ENCODE measurements at places on chromosomes 3 and 15.

- no peak for DNase-seq
These were observed 132.2 kb upstream of the NR2E3 start for GRCh38 chr15:71678191-71678590.

DNA sequence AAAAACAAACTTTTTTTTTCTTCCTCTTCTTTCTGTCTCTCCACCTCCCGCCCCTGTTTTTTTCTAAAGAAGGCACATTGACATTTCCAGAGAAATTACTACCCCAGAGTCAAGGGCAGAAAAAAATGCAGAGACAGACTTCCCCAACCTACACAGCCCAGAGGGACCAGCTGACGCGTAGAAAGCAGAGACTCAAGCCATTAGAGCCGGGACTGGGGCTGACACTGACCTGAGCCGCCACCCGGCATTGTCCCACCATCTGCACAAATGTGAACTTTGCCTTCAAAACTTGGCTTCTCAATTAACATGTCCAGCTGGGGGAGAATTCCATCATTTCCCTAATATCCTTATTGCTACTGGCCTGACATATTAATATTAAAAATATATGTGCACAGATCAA, 385.6 kb downstream of the NR2F2 start:
- DNase-seq, result no peak

GRCh38 chr15:63509955-63510940, 5.9 kb downstream of the USP3 start:
- DNase-seq, result no peak

- DNase-seq, result no peak
These were observed 29.0 kb downstream of the CHDH start for GRCh38 chr3:53817211-53817610.

GRCh38 chr3:146280864-146281263, 30.0 kb upstream of the PLSCR4 start:
- DNase-seq, result no peak

DNA sequence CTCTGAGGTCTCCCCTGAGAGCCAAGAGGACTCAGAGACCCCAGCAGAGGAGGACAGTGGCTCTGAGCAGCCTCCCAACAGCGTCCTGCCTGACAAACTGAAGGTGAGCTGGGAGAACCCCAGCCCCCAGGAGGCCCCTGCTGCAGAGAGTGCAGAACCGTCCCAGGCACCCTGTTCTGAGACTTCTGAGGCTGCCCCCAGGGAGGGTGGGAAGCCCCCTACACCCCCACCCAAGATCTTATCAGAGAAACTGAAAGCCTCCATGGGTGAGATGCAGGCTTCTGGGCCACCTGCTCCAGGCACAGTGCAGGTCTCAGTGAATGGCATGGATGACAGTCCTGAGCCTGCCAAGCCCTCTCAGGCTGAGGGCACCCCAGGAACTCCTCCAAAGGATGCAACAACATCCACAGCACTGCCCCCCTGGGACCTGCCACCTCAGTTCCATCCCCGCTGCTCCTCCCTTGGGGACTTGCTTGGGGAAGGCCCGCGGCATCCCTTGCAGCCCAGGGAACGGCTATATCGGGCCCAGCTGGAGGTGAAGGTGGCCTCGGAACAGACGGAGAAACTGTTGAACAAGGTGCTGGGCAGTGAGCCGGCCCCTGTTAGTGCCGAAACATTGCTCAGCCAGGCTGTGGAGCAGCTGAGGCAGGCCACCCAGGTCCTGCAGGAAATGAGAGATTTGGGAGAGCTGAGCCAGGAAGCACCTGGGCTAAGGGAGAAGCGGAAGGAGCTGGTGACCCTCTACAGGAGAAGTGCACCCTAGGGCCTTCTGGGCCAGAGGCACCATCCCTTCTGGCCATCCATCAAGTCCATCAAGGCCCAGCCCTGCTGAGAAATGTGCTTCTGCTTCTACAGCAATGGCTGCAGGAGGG, 23.6 kb downstream of the PLEKHO2 start:
- DNase-seq, result no peak

GRCh38 chr3:127822682-127823425, 539 bp upstream of the MGLL start:
- no peak for DNase-seq

- DNase-seq, result no peak
These were observed 189.0 kb upstream of the TMC3 start for GRCh38 chr15:81562986-81563385.

DNA sequence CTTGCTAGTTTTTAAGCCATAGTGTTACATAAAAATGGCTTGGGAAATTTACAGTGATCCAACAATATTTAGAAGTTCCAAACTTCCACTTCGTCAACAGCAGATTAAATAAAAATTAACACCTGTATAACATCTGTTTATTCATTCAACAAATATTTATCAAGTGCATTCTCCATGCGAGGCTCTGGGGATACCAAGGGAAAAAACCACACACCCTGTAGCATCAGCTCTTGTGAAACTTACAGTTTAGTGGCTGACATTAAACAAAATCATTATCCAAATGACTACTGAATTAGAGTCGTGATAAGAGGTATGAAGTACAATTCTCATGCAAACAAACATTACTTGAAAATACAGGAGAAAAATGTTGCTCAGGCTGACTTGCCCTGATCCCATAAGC, 122.9 kb downstream of the DLG1 start:
- no peak for DNase-seq

GRCh38 chr3:5294356-5294755, 106.8 kb downstream of the EDEM1 start:
- no peak for DNase-seq

DNA sequence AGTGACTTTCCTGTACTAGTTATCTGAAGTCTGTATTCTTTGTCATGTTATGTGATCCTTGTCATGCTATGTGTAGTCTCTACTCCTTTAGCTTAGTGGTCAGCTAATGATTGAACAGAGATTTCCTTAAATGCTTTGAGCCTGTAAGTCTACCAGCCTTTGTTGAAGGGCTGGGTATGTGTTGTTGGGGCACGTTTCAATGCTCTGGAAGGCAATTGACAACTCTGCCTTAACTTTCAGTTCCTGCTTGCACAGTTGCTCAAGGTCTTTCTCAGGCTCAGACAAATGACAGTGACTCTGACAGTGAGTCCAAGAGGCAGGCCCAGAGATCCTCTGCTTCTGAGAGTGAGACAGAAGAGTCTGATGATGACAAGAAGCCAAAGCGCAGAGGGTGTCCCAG, 89.3 kb downstream of the CHD2 start:
- DNase-seq, result no peak

DNA sequence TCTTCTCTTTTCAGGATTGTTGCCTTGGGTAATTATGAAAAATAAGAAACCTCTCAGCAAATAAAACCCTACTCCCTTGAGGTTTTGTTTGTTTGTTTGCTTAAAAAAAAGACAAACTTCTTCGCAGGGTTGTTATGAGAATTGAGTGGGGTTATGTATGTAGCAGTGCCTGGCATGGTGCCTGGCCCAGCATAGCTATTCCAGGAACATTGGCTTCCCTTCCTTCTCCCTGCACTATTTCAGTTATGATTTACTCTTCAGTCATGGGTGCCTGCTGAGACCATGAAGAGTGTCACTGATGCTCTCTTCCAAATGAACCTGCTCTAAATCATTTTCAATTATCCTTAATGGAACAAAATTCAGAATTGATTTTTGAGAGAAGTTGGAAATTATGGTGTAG, 283.5 kb upstream of the ROPN1 start:
- DNase-seq, result no peak

GRCh38 chr3:145191543-145191942, 969.4 kb downstream of the PLOD2 start:
- no peak for DNase-seq

DNA sequence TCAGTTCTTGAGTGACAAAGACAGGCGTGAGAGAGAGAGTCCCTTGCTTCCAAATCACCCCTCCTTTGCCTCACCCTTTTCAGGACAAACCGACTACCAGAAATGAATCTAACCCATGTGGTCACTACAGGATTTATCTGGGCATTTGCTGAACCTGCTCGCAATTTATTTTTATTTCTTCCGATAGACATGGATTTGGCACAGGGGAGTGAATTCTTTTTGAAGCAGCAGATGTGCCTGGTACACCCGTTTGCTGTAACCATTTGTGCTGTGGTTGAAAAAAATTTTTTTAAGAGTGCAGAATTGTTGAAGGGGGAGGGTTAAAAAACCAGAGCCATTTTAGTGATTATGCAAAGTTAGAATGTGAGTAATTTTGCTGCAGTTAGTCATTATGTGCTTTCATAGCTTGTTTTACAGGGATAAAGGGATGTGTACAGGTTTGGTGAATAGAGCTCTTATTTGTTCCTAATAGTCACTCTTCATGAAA, 442.0 kb downstream of the LPP start:
- DNase-seq, result no peak

DNA sequence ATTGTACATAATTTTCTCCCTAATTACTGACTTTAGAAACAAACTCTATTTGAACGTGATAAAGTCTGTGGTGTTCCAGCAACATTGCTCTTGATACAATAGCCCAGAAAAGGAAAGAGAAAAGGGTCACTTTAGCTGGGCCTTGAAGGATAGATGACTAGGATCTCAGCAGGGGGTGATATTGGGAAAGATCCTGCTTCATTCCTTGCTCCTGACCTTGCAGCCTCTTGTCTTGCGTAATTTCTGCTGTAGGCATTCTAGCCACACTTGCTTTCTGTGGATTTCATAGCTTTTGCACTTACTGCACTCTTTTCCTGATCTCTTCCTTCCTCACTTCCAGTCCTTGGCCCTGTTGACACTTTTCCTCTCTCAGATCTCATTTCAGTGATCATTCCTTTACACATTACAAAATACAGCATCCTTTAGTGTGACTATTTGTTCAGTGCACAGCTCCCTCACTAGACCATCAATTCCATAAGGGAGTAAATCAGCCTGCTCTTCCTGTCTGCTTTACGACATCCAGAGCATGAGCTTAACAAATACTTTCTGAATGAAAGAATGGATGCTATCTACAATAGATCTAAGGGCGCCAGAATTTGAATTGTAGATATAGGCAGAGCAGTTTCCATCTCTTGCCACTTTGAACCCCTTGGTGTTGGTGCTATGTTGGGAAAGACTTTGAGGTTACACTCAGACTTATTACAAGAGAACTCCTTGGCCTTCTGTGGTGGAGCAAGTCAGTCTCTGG, 559.6 kb upstream of the MDFIC2 start:
- no peak for DNase-seq

DNA sequence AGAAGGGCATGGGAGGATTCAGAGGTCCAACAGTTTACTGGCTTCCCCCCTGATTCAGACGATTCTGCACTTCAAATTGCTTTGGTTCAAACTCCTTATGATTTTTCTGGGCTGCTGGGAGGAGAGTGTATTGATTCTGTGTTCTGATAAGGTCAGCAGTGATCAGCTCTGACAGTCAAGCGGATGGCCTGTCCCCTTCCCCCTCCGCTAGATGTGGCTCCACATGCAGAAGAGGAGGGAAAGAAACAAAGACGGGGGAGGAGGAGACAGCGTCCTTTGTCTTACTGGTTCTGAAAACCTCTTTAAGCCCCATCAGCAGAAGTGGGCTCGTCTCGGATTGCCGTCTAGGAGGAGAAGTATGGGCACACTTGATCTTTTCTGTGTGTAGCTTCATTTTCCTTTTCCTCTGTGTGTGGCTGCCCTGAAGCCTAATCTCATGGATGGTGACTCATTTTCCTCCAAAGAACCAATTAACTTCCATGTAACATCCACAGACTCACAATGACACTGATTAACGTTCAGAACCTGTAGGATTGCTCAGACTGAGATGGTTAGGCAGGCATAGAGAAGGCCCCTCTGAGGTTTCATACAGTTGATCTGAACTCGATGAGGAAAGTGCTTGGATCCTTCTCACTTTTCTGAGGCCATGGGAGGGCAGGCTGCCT, 162.4 kb upstream of the PPP2R3A start:
- DNase-seq, result no peak

- DNase-seq, result no peak
These were observed 480.1 kb upstream of the SGO1 start for GRCh38 chr3:20666091-20666490.

GRCh38 chr15:45083223-45083622, 30.7 kb downstream of the DUOX2 start:
- no peak for DNase-seq

DNA sequence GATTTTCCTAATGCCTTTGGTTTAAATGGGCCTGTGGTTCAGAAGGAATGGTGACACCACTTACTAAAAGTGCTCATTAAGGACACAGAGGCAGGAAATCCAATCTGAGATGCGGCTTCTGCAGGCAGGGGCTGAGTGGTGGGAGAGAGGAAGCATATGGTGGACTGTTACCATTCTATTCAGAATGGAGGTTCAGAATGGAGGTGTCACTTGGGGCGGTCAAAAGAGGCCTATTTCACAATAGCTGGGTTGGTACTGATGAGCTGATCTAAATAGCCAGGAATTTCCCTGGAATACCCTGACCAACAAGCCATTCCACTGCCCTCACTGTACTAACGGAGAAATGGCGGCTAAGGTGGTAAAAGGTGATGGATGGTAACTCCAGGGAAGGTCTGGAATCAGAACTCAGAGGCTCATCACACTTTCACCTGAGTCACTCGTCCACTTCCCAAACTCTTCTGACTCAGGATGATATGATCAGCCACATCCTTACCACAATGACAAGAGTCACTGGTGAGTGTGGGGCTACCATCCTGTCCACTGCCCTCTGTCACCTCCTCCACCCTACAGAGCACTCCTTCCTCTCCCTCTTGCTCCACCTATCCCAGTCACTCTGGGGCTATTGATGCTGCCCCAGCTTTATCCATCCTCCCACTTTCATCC, 15.7 kb downstream of the RFT1 start:
- no peak for DNase-seq

DNA sequence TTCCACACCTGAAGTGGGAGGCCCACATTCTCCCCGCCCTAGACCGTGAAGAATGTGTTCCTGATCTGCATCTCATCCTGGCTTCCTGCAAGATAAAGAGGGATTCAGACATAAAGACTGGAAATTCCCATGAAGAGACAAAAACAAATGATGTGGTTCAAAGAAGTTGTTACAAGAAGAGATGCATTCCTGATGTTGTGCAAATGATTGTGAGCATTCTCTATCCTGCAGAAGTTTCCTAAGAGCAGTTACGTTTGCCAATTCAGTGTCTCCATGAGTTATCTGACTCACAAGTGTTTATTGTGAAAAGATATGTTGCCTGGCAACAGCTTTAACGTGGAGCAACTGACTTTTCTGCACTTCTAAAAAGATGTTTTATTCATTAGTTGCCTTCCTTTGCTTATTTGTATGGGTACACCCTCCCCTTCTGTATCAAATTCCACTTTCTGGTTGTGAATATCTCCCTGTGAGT, 107.8 kb downstream of the ZIC4 start:
- no peak for DNase-seq

DNA sequence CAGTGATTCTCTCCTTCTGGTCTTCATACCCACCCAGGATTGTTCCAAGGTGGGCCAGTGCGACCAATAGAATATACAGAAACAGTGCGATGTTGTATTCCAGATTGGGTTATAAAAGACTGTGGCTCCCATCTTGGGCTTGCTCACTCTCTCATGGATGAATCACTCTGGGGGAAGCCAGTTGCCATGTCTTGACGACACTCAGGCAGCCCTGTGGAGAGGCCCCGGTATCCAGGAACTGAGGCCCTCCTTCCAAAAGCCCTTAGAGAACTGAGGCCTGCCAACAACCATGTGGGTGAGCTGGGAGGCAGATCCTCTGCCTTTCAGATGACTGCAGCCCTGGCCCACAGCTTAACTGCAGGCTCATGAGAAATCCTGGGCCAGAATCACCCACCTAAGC, 57.2 kb downstream of the SH3GL3 start:
- no peak for DNase-seq

- DNase-seq, result no peak
These were observed 60.9 kb downstream of the MGLL start for GRCh38 chr3:127761441-127761801.
